NCI-H2081 (cell line): ENCODE measurements at places on chromosomes 1 and 21.

DNA sequence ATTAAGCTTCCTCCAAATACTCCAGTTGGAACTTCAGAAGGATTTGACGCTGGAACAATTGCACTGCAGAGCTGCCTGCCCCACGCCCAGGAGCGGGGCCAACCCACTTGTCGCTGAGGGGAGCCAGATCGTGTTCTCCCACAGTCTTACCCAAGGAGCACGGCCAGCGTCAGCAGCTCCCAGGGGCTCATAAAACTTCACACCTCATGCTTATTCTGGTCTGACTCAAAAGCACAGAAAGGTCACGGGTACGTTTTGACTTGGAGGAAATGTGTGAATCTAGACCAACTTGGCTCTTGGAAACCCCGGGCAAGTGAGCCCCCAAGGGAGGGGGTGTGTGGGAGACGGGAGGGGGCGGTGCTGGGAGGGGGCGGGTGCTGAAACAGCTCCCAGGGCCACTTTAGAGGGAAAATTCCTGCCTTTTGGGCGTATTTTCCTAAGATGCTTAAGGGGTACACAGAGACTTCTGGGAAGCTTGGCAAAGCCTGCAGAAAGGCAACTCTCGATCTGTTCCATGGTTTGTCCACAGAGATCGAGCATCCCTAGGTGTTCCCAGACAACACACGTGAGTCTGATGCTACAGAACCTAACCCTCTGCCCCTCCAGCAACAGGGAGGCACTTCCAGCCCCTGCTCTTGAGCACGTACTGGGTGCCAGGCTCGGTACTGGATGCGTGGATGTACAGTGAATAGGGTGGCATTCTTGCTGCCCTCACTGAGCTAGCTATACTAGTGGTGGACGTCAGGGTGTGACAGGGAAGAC is 98.9 kb downstream of the DHRS3 start:
- no peak for DNase-seq

- no peak for DNase-seq
Observed at GRCh38 chr1:21543598-21543997, 34.4 kb downstream of the ALPL start.

GRCh38 chr1:46517010-46517600 is 27.5 kb downstream of the DMBX1 start:
- peak; percentile 84 for DNase-seq

DNA sequence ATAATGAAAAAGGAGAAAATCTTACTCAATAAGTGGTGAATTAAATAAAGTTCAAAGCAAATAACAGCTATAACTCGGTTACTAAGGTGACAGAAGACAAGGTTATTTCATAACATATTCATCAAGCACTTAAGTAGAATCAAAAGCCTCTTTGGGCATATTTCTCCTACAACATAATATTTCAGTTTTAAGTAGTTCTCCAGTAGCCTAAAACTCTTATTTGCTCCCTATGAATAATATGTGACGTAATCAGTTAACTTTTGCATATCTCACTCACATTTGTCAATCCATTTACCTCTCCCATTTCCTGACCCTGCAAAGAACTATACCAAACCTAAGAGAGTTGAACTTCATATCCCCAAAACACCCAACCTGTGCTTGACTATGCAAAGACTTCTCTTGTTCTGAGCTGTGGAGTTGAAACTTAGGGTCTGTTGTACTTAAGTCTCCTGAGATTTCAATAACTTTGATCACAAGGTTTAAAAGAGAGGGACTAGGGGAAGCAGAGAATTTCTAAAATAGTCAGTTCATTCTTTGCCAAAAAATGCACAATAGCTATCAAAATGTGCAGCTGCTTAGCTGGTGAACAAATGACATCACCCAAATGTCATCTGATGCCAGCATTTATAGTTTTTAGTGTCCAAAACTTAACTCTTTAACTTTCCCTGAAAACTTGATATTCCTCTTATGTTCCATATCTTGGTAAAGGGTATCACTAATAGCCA is 37.2 kb downstream of the TTLL7 start:
- DNase-seq: no peak

DNA sequence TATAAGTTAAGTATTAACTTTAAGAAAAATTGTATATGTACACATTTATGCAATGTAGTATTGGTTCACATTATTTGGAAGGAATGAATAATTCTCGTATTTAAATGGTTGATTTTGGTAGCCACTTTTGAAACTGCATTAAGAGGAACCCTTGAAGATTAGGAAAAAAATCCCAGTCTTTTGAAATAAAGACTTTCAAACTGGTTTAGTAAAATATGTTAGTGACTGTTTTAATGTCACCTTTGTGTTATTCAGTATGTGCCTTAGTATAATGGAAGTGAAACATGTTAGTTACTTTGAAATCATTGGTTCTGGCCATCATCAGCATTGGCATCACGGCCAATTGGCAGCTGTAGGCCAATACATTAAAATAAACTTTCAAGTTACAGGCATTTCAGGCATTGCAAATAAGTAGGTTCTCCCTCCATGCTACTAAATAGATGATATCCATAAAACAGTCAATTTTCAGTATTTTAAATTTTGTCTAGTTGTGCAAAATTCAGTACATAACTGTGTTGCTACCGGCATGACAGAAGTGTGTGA is 4.4 kb downstream of the MIER1 start:
- DNase-seq: peak; percentile 30

GRCh38 chr1:178489399-178489798 is 7.4 kb downstream of the CLEC20A start:
- no peak for DNase-seq

- DNase-seq: no peak
Observed at GRCh38 chr1:67883069-67883468, 49.8 kb upstream of the GNG12 start.

DNA sequence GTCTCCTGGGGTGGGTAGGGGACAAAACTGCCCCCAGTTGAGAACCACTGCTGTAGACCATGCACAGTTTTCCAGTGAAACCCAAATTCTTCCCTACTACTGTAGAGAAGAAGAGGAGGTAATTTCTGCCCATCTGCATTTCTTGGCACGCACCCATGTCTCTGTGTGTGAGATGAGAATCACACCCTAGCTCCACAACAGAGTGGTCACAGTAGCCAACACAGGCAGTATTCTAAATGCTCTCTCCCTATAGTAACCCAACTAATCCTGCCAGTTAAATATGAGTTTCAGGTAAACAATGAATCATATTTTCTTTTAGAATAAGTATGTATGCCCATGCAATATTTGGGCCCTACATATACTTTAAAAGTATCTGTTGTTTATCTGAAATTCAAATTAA is 1.2 kb upstream of the CAPN2 start:
- no peak for DNase-seq

- no peak for DNase-seq
Observed at GRCh38 chr1:223224465-223224864, 81.4 kb upstream of the TLR5 start.

- no peak for DNase-seq
Observed at GRCh38 chr1:204447736-204448135, 36.1 kb upstream of the PPP1R15B start.

DNA sequence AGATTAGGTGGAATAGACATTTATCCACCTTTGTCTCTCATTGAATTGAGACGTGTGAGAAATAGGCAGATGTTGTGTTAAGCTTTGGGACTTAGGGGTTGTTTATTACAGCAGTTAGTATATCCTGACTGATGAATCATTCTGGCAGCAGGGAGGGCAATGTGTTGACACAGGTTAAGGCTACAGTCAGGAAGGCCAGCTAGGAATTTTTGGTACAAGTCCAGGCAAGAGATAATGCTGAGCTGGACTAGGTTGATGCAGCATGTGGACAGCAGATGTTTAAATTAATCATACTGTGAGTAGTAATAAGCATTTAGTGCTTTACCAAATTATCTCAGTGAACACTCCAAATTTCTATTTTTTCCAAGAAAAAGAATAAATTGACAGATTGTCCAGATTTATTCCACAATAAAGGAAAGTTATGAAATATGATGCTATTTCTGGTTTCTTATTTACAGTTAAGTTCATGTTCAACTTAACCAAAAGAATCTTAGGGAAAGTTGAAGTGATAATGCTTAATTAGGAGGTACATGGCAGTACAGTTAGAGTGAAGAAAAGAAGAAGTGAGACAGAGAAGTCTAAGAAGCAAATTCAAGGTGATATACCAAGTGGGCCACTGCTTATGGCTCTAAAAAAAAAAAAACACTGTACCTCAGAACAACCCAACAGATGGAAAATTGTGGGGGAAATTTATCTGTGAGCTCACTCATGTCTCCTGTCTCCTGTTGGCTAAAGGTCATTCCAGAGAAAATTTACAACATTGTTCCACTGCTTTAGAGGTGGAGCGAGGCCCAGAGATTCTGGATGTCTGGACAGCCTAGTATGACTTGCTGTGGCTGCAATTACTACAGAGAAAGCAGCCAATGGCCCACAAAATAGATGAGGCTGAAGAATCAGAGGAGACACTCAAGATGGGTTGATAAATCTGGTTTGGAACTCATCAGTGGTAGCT is 102.7 kb upstream of the C21orf91 start:
- no peak for DNase-seq

- no peak for DNase-seq
Observed at GRCh38 chr1:34781844-34782391, 904 bp downstream of the GJB3 start.

DNA sequence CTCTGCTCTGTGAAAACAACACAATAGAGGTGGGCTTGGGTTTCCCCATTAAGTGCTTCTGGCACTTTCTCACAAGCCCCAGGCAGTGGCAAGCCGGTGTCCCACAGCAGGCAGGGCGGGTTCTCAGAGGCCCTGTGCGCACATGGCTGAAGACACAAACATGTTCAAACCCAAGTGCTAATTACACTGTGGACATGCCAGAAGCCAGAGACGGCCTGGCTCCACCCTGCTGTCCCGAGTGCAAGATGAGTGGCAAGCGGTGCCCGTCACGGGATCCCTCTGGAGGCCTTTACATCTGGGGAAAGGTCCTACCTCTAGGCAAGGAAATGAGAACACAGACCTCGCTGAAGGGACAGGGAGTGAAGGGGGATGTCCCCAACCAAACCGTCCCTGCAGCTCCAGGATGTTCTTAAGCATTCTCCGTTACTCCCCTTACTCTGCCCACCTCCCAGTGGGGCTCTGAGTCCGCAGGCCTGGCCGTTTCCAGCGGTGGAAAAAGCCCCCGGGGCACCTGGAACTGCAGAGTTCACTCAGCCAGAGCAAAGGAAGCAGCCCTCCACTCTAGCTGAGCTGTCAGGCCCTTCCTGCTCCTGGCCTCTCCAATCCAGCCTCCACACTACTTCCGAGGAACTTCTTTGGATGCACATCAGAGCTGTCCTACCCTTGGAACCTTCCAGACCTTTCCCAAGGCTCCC is 57.4 kb downstream of the SLC66A1 start:
- DNase-seq: no peak

DNA sequence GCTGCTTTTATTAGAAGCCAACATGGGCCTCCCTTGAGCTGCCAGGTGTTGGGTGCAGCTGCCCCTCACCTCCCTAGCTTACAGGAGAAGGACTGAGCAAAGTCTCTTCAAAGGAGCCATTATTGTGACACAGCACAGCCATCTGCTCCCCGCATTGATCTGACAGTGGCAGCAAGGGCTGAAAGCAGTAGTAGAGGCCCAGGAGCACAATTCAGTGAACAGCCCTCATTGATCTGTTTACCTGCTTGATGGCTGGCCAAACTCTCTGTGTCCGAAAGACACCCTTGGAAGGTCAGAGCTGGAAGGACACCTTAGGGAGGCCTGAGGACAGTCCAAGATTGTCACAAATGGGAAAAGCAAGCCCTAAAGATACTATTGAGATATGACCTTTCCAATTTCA is 14.5 kb downstream of the HMGB4 start:
- DNase-seq: no peak

DNA sequence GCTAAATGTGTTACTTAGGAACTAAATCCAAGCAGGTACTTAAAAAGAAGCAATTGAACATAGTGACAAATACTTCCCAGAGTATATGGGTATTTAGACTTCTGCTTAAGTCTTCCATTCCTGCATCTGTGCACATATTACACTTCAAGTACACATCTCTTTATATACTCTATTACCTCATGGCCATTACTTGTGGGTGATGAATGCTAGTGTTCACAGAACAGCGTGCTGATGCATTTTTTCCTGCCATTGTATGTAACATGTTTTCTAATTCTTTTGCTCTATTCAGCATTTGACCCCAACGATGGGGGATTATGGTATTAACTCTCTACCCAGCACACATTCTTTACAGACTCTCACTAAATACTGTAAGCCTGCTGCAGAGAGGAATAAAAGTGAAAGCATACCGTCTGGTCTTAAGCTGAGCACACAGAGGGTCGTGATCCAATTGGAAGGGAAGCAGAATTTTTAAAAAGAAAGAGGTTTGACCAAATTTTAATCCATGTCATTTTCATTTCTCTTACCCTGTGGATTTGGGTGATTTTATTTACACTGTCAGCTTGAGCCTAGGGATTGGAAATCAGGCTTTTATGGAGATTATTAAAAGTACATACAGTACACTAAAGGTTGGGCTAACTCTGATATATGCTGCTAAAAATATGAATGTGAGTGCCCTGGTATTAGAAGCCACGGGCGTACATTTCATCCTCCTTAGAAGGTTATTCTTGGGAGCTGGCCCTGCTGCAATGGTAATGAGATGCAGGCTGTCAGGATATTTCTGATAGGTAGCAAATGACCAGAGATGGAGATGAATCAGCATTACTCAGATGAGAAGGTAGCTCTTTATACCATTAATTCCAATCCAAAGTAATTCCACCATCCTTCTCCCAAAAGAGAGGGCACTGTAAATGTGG is 95.5 kb upstream of the PROX1 start:
- DNase-seq: no peak

DNA sequence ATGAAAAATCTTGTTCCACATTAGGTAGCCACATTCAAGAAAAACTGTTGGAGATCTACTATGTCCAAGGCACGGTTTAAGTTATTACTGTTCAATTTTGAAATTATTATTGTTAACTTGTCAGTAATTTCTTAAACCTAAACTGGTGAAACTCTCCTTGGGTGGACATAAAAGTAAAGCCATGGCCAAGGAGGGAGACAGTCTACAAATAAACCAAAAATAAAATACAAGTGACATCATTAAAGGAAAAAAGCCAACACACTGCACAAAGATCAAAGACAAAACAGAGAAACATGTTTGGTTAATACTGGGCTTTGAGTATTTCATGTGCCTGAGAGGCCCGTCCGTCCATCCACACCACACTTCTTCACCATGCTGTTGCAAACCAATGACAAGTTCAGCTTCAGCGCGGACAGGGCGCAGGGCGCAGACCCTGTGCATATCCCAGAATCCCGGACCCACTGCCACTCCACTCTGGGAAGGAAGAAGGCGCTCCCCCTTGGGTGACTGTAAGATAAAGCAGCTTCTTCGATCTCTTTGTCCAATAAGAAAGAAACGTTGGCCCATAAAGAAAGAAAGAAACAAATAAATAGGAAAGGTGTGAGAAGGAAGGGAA is 918 bp upstream of the RASAL2 start:
- DNase-seq: peak; percentile 23

GRCh38 chr1:11320153-11320936 is 47.3 kb downstream of the UBIAD1 start:
- DNase-seq: peak; percentile 35
